ENCODE measurements at places on chromosomes 3 and 15.

DNA sequence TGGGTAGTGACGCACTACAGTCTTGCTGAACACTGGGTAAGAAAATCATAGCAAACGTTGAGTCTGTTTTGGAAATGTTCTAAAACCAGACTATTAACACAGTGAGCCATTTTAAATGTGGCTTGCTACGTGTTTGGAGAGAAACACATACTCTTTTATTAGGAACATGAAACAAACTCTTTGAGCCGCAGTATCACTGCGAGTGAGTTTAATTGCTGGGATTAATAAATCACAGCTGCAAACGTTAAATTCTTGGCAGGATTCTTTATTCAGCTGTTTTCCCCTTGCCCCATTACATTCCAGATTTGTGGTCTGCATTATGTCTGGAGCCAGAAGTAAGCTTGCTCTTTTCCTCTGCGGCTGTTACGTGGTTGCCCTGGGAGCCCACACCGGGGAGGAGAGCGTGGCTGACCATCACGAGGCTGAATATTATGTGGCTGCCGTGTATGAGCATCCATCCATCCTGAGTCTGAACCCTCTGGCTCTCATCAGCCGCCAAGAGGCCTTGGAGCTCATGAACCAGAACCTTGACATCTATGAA lies 33.6 kb downstream of the BTD start:
- peak; percentile 87 for DNase-seq

DNA sequence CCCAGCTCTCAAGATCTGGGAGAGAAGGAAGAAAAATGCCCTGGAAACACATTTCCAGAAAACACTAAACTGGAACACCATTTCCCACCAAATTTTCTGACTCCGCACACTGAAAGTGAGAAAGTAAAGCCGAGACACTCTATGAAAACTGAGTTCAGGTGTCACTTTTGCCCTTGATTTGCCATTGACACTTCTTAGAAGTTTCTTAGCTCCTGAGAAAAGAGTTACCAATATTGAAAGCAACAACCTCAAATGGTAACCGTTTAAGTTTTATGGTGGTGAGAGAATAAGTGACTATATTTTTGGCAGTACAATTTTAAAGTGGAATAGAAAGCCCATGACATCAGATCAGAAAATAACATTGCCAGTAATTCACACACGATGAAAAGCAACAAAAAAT lies 39.0 kb downstream of the CD86 start:
- DNase-seq, result no peak

DNA sequence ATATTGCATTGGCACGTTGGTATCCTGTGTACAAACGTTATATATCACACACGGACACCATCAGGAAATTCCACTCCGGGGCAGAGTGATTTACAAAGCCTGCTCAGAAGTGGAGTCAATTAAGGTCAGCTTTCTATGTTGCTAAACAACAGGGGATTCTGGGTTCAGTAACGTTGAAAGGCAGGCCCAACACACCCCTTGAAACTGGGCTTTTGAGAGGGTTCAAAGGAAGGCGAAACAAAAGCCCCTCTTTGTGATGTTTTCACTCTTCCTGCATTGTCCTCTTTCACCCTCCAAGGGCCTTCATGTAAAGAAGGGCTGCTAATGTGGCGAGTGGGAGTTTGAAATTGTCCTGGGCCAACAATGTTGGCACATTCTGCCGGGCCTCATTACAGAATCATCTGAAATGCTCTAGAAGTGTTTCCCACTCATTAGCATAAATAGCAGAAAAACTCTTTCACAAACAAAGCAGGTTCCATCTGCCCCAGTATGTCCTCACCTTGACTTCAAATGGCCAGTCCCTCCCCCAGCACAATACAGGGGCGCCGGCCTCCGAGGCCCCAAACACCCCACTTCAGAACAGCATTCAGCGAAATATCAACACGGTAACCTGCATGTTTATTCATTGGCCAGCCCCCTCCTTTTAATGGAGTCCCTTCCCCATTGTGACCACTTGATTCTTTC lies 76.4 kb downstream of the HES1 start:
- DNase-seq, result no peak

- DNase-seq, result no peak
Measured at GRCh38 chr3:14988988-14989394, 41.6 kb downstream of the NR2C2 start.

DNA sequence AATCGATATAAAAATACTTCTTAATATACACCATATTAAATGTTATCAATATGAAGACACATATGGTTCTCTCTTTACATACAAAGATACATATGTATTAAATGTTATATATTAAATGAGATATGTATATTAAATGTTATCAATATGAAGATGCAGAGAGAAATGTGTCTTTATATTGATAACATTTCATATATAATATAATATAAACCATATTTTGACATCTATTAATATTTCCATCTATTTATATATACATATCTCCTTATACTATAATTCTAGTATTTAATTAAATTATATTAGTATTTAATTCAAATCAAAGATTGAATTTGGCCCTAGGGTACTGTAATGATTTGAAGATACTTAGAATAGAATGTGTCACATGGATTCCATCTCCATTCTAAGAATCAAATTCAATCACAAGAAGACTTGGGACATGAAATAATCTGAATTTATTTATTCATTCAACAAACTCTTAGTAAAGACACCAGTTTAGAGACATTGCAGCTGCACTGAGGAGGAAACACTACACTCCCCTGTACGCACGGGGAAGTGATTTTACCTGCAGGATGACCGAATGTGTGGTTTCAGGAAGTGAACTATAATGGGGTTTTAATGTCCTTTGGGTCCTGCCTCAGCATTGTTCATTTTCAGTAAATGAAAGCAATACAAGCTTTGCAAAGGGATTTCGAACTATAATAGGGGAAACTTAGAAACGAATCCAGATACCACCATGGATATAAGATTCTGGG lies 365.1 kb downstream of the MECOM start:
- DNase-seq, result no peak

- DNase-seq, result no peak
Measured at GRCh38 chr3:30643763-30644462, 37.5 kb downstream of the TGFBR2 start.

- DNase-seq, result peak; percentile 23
Measured at GRCh38 chr15:37873336-37873735, 61.1 kb upstream of the TMCO5A start.

DNA sequence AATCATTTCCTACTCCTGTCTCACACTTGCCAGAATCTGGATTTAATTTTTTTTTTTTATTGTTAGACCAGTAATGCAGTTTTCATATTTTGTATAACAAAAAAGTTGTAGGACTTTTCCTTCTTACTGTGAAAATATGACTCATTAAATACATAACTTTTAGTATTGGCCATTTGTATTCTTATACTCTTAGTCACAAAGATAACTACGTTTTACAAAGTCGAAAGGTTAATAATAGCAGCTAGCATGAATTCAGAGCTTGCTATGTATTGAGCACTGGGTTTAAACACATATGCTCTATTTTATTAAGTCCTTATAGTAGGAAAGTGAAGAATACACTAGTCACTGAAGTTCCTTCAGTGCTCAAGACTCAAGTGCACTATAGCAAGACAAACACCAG lies 43.1 kb downstream of the LRRN1 start:
- no peak for DNase-seq

DNA sequence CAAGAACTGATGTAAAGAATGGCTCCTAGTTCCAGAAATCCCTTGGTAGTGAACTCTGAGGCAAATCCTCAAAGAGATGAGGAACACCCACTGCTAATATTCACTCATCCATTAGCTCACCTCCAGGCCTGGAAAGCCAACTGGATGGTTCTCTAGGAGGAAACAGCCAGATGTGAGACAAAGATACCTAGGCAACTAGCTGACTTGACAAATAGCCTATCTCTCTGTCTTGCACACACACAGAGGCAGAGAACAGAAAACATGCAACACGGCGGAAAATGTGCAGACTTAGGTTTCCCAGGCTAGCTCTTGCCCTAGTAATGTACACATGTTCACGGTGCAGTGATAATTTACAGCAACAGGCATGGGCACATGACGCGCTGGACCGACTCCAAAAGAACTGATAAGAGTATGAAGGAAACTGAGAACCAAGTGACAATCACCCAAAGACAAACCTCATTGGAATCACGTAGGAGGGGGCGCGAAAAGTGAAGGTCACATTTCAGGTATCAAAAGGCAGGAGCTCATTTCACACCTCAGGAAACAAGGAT lies 318.1 kb downstream of the FOXP1 start:
- DNase-seq, result no peak

DNA sequence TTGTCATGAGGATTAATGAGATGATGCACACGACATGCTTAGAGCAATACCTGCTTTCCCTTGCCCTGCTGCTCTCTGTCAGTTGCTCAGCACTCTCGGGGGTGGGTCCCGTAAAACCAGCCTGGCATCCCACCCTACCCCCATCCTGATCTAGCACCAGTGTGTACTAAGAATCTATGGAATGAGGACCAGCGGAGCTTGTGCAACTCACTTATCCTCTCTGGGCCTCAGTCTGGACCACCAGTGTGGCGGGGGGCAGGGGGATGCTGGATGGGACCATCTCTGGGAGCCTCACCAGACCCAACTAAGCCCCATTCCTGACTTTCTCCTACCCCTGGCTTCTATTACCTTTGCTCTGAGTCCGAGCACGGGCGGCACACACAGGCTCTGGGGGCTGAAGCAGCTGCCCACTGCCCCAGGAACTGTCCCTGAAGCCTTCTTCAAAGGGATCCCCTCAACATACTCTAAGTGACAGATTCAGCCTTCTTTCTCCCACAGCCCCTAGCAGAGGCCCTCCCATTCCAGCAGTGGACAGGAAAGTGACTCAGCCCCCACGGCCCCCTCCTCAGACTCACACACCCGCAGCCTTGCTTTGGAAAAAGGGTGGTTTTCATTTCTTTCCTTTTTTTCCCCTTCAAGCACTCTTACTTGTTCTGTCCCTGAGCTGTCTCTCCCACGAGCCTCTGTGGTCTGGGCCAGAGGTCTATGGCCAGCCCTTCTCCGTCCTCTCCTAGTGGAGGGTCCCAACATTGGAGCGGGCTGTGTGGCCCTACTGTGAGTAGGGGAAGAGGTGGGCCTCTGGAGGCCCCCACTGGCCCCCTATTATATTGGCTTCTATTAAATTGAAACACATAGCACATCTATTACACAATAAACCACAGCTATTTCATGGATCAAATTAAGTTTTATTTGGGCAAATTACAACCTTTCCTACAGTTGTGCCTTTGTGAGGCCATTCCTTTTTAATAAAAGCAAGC lies 100.3 kb downstream of the SMAD6 start:
- DNase-seq, result peak; percentile 58

- no peak for DNase-seq
Measured at GRCh38 chr3:184383033-184383740, 3.3 kb downstream of the CHRD start.

DNA sequence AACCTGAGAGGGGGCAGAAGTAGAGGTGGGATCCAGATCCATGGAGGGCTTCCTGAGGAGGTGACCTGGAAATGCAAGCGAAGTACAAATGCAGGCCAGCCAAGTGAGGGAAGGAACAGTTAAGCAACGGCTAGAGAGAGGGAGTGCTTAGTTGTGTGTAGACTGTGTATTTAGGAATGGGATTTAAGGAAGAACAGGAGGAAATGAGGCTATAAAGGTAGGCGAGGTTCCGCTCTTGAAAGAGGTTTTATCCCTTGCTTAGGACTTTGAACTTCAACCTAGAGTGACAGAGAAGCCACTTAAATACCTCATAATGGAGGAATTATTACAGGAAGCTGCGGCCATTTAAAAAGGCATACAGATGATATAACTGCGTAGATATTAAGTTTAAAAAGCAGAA lies 295.1 kb downstream of the THSD4 start:
- DNase-seq, result no peak

DNA sequence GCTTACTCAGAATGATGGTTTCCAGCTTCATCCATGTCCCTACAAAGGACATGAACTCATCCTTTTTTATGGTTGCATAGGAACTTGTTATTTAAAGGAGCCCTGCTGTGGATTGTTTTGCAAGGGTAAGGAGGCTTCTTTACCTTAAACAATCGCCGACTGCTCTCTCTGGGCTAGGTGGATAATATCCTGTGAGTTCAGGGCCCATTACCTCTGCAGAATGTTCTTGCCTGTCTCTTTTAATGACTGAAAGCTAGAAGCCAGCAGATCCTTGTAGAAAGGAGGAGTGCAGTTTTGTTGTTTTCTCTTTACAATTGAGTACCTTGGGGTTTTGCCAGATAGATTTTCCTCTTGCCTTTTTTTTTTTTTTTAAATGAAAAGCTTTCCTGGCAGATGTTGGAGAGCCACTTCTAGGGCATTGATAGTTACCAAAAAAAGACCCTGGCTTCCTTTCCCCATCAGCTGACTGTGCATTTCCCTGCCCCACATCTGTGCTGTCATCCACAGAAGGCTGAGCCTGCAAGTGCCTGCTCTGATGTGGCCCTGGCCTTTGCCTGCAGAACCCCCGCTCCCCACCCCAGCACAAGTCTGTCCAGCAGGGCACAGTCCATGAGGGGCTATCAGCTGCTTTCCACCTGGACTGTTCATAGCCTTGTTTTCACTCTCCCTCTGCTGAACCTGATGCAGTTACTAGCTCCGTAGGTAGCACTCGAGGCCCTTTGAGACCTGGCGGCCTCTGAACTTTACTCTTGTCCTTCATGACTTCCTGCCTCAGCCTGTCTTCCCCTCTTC lies 113.1 kb downstream of the CHCHD6 start:
- DNase-seq, result peak; percentile 5

DNA sequence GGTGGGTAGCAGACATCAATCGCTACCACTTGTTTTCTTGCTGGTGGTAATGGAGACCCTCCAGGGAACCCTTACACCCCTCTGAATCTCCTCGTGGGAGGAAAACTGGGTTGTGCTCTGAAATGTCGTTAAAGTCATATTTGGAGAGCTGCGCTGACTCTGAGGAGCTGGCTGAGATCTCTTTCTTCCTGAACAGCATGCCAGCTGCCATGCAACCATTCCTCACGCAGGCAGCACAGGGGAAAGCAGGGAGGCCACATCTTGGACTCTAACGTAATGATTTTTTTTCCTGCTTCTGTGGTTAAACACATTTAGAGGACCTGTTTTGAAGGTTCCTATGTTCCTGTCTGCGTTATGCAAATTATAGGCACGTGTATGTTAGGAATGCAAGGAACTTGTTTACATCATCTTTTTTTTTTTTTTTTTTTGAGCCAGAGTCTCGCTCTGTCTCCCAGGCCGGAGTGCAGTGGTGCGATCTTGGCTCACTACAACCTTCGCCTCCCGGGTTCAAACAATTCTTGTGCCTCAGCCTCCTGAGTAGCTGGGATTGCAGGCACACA lies 156.7 kb downstream of the TJP1 start:
- no peak for DNase-seq

- no peak for DNase-seq
Measured at GRCh38 chr3:31562525-31562924, 29.8 kb downstream of the STT3B start.

DNA sequence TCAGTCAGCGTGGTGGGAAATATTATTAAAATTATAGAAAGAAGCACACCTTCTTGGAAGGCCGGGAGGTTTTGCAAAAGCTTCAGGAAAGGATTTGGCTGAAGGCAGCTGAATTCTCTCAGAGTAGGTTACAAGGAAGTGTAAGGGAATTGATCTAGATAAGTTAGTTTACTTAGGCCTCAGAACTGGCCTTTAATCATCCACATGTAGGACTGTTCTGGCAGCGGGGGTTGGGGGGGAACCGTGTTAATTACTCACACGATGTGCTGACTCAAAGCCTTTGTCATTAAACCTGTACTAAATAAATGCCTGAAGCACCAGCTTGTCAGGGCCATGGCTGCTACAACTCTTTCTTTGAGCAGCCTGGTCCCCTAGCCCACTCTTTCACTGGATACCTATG lies 12.8 kb downstream of the ASB14 start:
- no peak for DNase-seq

Measured in fibroblast of gingiva (primary cell).